Activated naive CD8-positive, alpha-beta T cell treated with anti-CD3 and anti-CD28 coated beads, Interleukin-2, amount 10 ng/mL, durations not matched to agents 7 days and 5 days (primary cell): ENCODE measurements at places on chromosomes 7 and 10. TPM values are rescaled to one million over a fixed set of nuclear protein-coding genes. Genes with fewer than 3 reads are reported as not detected.

TMEM213 gene
- not detected for total RNA-seq

OR6V1 gene
- not detected for total RNA-seq

CPVL gene
- total RNA-seq = 1.2 TPM

GRCh38 chr10:27569946-27570345 lies 65.8 kb downstream of the RAB18 start:
- H3K36me3 ChIP-seq = peaks cover 4% of the 10 kb centered on the region
- no peaks in the 10 kb centered on the region for H3K27me3 ChIP-seq
- H3K4me1 ChIP-seq = peaks cover 14% of the 10 kb centered on the region
- no peak overlapping the region for H3K27ac ChIP-seq
- no peak for DNase-seq
- H3K4me3 ChIP-seq = no peak overlapping the region

GNB2 gene
- 203 TPM for total RNA-seq

DNA sequence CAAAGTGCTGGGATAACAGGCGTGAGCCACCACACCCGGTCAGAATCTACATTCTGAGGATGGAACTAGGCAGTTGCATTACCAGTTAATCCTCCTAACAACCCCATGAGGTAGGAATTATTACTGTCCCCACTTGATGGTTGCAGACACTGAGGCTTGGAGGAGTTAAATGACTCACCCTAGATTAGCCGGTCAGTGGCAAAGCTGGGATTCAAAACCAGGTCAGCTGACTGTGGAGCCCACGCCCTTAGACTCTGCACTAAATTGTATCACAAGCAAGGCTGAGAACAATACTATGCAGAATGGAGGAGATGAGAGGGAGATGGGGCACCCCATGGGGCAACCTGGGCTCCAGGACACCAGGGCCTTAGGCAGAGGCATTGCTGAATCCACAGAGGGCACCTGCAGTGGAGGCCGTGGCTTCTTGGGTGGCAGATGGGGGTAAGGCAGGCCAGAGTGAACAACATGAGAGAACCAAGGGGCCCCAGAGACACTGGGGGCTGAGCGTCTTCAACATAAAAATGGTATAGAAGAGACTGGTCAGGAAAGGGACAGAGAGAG lies 723.4 kb downstream of the PARD3 start:
- H3K27ac ChIP-seq = no peak overlapping the region
- no peaks in the 10 kb centered on the region for H3K4me1 ChIP-seq
- no peak for DNase-seq
- H3K27me3 ChIP-seq = peaks cover 3% of the 10 kb centered on the region

DNA sequence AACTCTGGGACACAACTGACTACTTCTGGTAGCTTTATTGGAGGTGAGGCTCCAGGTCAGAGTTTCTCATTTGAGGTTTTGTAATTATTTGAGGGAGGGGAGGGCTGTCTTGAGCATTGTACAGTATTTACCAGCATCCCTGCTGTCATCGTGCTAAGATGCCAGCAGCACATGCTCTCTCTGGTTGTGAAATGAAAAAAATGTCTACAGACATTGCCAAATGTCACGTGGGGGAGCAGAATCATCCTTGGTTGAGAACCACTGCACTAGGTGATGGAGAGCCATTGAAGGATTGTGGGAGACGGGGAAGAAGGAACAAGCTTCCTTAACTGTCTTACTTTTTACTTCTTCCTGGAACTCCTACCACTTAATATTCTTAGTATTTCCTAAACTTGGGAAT lies 5.0 kb downstream of the SEPTIN7 start:
- H3K4me3 ChIP-seq = no peak overlapping the region
- no peaks in the 10 kb centered on the region for H3K27me3 ChIP-seq
- H3K36me3 ChIP-seq = peaks cover 41% of the 10 kb centered on the region
- no peak overlapping the region for H3K27ac ChIP-seq
- no peak for DNase-seq

- no peak for DNase-seq
- no peak overlapping the region for H3K27ac ChIP-seq
- H3K4me3 ChIP-seq = no peak overlapping the region
- H3K36me3 ChIP-seq = no peaks in the 10 kb centered on the region
- peaks cover 7% of the 10 kb centered on the region for H3K4me1 ChIP-seq
Measured at GRCh38 chr7:41940760-41941343, 238.0 kb upstream of the INHBA start.

DNA sequence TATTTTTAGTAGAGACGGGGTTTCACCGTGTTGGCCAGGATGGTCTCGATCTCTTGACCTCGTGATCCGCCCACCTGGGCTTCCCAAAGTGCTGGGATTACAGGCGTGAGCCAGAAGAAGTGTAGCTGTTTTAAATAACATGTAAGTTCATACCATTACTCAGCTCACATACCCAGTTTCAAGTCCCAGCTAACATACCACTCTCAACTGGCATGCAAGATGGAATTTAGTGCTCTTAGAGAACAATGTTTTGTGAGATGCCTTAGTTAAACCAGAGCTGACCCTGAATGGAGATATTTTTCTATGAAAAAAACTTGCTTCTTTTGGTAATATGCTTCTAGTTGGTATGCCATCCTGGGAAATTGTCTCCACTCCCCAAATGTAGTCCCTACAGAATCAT lies 37.3 kb downstream of the HBP1 start:
- no peaks in the 10 kb centered on the region for H3K4me1 ChIP-seq
- no peaks in the 10 kb centered on the region for H3K27me3 ChIP-seq
- DNase-seq = no peak

GRCh38 chr7:114785496-114785895 lies 136.4 kb upstream of the MDFIC start:
- H3K36me3 ChIP-seq = no peaks in the 10 kb centered on the region
- peaks cover 2% of the 10 kb centered on the region for H3K27me3 ChIP-seq
- no peak overlapping the region for H3K27ac ChIP-seq
- no peak for DNase-seq
- H3K4me3 ChIP-seq = no peak overlapping the region

ATP6V0A4 gene
- total RNA-seq = not detected

- no peaks in the 10 kb centered on the region for H3K36me3 ChIP-seq
- no peaks in the 10 kb centered on the region for H3K27me3 ChIP-seq
- no peak for DNase-seq
- H3K27ac ChIP-seq = no peak overlapping the region
Measured at GRCh38 chr7:32164341-32164996, 94.3 kb upstream of the PDE1C start.
